ENCODE measurements at places on chromosomes 4 and X.

DNA sequence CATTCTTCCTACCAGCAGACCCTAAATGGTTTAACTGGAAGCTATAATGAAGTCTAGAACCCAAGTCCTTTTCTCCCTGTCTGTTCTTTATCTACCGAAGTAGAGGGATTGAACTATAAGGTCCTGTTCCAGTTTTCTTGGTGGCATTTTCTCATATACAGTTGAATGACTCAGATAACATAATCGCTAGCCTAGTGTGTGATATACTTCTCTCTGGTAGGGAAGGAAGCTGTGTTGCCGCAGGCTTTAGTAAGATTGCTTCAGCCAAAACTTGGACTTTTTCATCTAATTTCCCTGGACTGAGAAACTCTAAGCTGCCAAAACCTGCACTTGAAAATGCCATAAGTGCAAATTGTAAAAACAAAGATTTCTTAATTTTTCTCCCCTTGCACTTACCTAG is 123.4 kb downstream of the NWD2 start:
- DNase-seq = no peak

GRCh38 chr4:189084671-189085070 is 856.0 kb upstream of the FRG1 start:
- no peak for DNase-seq

- no peak for DNase-seq
Observed at GRCh38 chrX:106898462-106898861, 4.7 kb downstream of the RIPPLY1 start.

GRCh38 chrX:68163441-68163840 is 269.9 kb downstream of the OPHN1 start:
- DNase-seq = no peak

DNA sequence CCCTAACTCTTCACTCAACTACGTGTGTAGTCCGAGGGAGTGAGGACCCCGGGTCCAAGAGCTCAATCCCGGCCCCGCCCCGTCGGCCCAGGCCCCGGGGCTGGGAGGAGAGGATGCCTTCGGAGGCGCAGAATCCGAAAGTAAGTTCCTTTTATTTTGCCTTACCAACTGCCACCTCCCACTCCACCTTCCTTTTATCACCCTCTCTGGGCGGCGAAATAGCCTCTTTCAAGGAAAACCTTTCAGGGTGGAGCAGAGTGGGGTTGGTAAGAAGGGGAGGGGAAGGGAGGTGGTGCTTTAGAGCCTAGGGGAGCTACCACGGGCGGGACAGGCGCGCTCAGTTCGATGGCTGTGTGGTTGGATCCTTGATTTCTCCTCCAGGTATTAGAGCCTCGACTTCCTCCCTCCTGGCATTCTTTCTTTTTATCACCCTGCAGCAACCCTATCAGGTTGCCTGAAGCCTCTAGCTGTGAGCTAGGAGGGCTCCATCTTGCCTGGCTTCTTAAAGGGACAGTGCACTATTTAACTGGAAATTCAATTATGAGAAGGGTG is 191.2 kb downstream of the RRAGB start:
- no peak for DNase-seq

DNA sequence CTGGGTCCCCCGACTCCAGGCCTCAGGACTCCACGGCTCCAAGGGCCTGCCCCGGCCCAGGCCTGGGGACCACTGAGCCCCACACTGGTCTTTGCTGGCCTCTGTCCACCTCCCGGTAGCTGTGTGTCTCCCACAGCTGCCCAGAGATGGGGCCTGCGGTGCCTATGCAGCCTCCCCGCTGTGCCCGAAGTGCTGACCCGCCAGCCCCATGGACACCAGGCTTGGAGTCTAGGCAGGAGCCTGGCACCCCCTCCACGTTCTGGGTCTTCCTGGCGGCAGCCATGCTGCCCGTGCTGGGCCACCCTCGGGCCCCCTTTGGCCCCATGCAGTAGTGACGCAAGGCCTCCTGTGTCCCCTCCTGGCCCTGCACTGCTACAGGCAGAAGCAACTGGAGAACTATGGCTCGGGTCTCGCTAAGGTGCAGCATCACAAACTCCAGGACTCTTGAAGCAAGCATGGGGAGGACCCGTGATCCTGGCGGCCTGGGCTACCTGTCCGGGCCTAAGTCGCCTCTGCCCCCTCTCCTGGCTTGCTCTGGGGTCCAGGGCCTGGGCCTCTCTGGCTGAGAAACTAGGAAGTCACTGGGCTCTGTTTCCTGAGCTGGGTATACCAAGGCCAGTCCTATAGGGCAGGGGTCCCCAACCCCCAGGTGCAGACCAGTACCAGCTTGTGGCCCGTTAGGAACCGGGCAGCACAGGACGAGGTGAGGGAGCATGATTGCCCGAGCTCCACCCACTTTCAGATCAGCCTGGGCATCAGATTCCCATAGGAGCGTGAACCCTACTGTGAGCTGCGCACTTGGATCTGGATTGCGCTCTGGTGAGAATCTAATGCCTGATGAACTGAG is 917 bp downstream of the MYL5 start:
- no peak for DNase-seq

Data from NCI-H1417 treated with DMSO at 0.1 percent for 48 hours (cell line).